ENCODE measurements at places on chromosomes 5 and 9.

DNA sequence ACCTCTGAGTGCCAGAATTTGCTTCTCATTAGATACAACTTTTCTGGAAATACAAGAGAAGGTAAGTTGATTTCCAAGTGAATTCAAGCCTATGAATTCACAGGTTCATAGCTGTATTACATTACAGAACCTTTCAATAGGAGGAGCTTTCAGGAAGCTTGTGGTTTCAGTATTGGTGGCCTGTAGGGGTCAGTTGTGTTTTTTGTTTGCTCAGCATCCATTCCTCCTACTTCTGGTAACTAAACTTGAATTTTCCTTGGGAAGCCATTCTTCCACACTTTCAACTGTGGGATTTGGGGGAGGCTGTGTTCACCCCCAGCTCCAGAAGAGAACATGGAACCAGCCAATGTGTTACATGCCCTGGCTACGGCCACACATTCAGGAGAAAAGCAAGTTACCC lies 5.6 kb upstream of the CYSTM1 start:
- DNase-seq, result no peak

GRCh38 chr9:89122949-89123348 lies 55.7 kb downstream of the SHC3 start:
- no peak for DNase-seq

GRCh38 chr5:143771602-143772001 lies 40.4 kb upstream of the HMHB1 start:
- no peak for DNase-seq

GRCh38 chr5:127088251-127088650 lies 14.9 kb upstream of the C5orf63 start:
- DNase-seq, result no peak

DNA sequence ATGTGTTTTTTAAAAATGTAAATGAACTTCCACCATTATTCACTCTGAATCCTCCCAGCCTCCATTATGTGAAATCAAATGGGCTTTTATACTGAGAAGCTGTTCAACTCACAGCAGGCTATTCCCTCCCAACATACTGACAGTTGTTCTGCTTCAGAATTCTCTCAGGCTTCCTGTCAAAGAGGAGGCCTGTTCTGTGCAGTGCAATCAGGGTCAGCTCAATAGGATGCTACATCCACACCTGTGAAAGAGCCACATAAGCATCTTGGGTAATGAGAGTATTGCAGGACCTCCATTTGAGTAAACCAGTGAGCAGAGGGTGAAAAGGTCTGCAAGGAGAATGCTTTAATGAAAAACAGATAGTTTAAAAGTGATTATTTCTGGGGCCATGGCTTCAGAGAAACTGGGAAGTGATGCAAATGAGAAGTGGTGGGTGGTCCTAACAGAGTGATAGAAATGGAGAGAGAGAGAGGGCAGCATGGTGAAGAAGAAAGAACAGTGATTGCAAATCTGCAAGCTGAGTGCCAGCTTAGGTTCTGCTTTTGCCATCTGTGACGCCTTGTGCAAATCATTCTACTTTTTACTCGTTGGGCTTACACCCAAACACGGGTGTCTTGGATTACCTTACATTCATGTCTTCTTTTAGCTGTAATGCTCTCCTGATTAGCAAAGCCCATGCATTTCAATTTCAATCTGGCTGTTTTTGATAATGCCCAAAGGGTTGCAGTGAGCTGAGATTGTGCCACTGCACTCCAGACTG lies 202.5 kb upstream of the NMUR2 start:
- DNase-seq, result no peak

GRCh38 chr9:94656200-94656599 lies 16.9 kb upstream of the FBP1 start:
- no peak for DNase-seq

DNA sequence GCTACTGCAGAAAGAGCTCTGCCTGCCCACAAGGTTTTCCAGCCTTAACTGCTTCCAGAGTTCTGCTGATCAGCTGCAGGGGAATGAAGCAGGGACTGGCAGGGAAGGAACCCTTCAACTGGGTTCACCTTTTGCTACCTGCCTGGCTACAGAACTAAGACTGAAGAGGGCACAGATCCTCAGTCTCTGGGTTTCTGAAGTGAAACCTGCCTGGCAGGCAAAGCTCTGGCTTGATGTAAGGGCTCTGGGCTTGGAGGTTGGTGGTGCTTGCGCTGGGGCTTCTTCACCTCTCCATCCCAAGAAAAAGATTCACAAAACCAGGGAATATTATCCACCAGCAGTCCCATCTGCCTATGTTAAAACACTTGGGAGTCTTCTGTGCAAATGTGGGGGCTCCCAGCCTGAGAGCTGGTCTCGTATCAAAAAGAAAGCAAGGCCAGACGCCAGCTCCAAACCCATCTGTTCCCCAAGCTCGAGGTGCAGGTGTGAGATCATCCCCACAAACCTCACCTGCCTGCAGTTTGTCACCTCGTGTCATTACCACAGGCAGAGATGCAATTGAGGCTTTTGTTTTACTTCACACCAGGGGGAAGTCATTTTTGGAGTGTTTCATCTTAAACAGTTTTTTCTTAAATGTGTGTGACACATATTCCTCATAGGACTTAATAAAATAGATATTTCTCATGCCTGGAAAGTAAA lies 58.3 kb downstream of the BNC2 start:
- DNase-seq, result no peak

DNA sequence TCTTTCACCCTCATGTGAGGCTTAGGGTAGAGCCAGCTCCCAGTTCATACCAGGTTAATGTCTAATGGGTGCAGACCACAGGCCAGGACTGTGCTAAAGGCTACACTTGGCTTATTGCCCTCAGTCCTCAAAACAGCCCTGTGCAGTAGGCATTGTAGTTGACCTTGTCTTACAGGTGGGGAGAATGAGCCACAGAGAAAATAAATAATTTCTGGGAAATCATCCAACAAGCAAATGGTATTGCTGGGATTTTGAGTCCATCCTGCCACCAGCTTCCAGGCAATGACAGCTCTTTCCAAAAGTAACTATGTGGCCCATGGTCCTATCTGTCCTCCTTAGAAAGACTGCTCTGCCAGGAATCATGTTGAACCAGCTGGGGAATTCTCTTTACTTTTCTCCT lies 450.0 kb downstream of the GADD45G start:
- no peak for DNase-seq

Measured in activated T-helper 1 cell treated with anti-CD3 and anti-CD28 coated beads, Interleukin-2, amount 50 U/mL, for 16 hours (primary cell).